Activated naive CD4-positive, alpha-beta T cell treated with anti-CD3 and anti-CD28 coated beads, Interleukin-2, amount 10 ng/mL, durations not matched to agents 7 days and 5 days (primary cell): ENCODE measurements at places on chromosomes 2 and 18.

DNA sequence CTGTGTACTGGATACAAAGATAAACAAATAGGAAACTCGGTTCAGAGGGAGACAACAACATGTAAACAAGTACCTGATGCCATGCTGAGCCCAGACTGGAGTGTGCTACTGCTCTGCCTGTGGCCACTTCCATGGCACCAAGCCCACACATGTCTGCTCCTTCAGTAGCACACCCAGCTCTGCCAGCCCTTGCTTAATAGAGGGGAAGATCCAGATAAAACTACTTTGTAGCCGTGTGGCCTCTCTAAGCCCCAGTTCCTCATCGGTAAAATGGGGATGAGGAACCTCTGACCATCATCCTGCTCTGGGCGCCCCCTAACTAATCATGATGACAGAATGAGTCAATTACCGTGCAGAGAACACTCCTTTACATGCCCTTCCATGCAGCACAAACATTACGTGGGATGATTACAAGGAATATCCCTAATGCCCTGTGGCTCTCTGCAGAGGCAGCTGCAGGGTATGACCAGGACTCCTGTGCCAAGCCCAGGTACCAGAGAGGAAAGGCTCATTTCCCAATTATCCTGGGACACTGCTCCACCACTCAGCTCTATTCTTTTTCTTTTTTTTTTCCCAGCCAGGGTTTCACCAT is 34.9 kb downstream of the DNMT3A start:
- no peak for DNase-seq
- no peaks in the 10 kb centered on the region for H3K27me3 ChIP-seq
- H3K27ac ChIP-seq = peak overlapping the region; percentile 37
- peaks cover 61% of the 10 kb centered on the region for H3K4me1 ChIP-seq

GRCh38 chr2:11456251-11456650 is 9.7 kb downstream of the E2F6 start:
- no peaks in the 10 kb centered on the region for H3K27me3 ChIP-seq
- peaks cover 8% of the 10 kb centered on the region for H3K36me3 ChIP-seq
- no peak overlapping the region for H3K4me3 ChIP-seq

DNA sequence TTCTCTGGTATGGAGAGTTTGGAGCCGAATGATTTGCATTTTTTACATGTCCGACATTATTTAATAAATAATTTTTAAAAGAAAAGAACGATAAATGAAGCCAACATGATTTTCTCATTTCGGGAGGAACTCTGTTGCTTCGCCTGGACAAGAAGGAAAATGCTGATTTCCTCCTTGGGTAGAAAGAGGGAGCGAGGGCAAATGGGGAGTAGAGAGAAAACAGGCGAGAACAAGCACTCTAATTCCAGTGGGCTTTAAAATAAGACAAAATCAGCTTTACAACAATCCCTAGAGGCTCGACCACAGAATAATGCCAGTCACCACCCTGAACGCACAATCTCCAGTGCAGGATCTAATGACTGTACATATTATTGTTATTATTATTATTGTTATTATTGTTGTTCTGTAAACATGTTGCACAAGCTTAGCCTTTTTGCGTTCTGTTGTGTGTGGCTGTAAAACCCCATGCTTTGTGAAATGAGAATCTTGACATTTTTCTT is 3.7 kb downstream of the DLX1 start:
- H3K4me1 ChIP-seq = peaks cover 54% of the 10 kb centered on the region
- H3K27me3 ChIP-seq = peaks cover 97% of the 10 kb centered on the region
- no peak overlapping the region for H3K27ac ChIP-seq
- H3K4me3 ChIP-seq = no peak overlapping the region

DNA sequence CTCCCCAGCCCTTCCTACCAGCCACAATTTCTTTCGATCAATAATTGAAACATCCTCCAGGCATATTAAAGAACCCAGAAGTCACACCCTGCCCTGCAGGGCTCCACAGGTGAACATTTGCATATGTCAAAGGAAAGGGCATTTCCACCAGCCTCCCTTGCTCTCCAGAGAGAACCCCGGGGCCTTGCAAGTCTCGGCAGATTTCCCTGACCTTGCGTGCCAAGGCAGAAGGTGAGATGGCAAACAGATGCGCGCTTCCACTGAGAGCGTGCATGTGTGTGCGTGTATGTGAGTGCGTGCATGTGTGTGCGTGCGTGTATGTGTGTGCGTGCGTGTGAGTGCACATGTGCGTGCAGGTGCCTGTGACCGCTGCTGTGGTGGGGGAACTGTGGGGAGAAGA is 120.3 kb downstream of the INO80D start:
- H3K36me3 ChIP-seq = no peaks in the 10 kb centered on the region
- no peak for DNase-seq
- no peak overlapping the region for H3K27ac ChIP-seq
- H3K27me3 ChIP-seq = peaks cover 24% of the 10 kb centered on the region
- no peak overlapping the region for H3K4me3 ChIP-seq

DNA sequence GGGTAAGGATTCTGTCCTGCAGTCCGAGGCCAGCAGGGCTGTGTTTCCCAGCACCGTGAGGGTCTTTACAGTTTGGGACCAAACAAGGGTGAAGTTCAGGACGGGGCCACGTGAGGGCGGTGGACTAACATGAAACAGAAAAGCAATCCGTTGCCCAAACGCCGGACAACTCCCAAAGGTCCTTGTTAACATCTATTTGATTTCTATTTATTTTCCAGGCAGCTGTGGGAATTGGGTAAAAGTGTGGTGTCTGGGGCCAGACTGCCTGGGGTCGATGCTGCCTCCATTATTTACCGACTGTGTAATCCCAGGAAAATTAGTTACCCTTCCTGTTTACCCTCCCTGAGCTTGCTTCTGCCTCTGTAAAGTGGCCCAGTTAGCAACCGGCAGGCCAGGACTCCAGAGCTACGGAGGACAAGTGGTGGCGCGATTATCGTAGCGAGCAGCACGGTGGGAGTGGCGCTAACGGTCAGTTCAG is 66.3 kb upstream of the TCF7L1 start:
- no peaks in the 10 kb centered on the region for H3K36me3 ChIP-seq
- H3K27me3 ChIP-seq = peaks cover 61% of the 10 kb centered on the region
- DNase-seq = peak; percentile 62
- peaks cover 3% of the 10 kb centered on the region for H3K4me1 ChIP-seq
- no peak overlapping the region for H3K27ac ChIP-seq
